ENCODE measurements at places on chromosomes 1 and 21.

GRCh38 chr1:20166051-20166450 lies 19.8 kb upstream of the UBXN10 start:
- DNase-seq: no peak

DNA sequence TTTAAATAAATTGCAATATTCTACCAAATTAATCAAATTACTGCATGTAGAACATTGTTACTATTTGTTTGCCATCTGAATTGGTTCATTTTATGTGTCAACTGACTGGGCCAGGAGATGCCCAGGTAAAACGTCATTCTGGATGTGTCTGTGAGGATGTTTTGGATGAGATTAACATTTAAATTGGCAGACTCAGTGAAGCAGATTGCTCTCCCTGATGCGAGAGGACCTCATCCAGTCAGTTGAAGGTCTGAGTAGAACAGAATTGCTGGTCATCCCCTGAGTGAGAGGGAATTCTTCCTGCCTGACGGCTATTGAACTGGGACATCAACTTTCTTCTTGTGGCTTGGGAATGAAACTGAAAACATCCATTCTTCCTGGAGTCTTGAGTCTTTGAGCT lies 122.0 kb upstream of the GREM2 start:
- no peak for DNase-seq

DNA sequence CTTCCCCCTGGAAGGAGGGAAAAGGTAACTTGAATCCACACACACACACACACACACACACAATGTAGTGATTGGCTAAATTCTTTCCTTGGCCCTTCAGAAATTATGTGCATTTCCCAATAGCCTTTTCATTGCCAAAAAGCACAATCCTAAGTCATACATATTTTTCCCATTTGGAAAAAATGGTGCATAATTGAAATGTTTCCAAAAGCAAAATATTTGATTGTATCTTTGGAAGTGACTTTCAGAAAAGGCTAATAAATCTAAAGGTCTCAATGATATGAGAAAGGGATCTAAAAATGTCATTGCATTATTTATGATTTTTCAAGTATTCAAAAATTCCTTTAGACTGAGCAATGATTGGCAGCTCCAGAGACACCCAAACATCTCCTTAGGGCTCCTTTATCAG lies 43.5 kb upstream of the NEK7 start:
- DNase-seq: no peak

DNA sequence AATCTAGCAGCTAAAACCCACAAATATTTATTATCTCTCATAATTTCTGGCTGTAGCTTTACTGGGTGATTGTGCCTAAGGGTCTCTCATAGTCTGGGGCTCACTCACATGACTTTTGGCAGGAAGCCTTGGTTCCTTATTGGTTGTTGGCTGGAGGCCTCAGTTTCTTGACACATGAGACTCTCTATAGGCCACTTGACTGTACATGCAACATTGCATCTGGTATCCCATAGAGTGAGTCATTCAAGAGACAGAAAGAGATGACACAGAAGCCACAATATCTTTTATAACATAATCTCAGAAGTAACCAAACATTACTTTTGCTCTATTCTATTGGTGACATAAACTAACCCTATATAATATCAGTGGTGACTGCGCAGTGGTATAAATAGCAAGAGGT lies 128.5 kb upstream of the HNRNPU start:
- DNase-seq: no peak

DNA sequence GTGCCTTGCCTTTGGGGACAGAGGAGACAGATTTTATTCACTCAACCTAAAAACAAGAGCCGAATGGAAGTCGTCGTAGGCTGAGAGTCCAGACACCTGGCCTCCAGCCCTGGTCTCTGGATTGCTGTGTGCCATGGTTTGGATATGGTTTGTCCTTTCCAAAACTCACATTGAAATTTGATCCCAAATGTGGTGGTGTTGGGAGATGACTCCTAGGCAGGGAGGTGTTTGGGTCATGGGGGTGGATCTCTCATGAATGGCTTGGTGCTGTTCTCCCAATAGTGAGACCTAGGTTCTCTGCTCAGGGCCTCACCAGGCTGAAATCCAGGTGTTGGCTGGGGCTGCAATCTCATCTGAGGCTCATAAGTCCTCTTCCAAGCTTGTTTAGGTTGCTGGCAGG lies 75.5 kb downstream of the FOXD2 start:
- no peak for DNase-seq

DNA sequence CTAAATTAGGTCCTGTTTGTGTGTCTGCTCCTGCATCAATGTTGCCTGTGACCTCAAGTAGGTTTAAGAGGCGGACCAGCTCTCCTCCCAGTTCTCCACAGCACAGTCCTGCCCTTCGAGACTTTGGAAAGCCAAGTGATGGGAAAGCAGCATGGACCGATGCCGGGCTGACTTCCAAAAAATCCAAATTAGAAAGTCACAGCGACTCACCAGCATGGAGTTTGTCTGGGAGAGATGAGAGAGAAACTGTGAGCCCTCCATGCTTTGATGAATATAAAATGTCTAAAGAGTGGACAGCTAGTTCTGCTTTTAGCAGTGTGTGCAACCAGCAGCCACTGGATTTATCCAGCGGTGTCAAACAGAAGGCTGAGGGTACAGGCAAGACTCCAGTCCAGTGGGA lies 79.9 kb downstream of the PRDM2 start:
- DNase-seq: no peak

- no peak for DNase-seq
Observed at GRCh38 chr1:200172311-200172710, 144.8 kb downstream of the NR5A2 start.

DNA sequence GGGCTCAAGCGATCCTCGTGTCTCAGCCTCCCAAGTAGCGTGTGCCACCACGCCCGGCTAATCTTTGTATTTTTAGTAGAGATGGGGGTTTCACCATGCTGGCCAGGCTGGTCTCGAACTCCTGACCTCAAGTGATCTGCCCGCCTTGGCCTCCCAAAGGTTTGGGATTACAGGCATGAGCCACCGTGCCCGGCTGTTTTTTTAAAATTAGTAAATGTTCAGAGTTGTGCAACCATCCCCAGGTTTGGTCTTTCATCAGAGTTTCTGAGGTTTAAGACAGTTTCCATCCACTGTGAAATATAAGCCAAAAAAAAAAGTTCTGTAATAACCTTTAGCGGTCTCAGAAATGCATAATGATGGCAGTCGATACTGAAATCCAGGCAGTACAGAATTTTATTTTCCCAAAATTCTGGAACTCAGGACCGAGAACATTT lies 550 bp upstream of the SYT11 start:
- DNase-seq: no peak

- DNase-seq: no peak
Observed at GRCh38 chr1:81452693-81453366, 347.9 kb upstream of the ADGRL2 start.
